CD4-positive, alpha-beta T cell treated with Interleukin-4 for 1 hour (primary cell): ENCODE measurements at places on chromosomes 1 and 21.

DNA sequence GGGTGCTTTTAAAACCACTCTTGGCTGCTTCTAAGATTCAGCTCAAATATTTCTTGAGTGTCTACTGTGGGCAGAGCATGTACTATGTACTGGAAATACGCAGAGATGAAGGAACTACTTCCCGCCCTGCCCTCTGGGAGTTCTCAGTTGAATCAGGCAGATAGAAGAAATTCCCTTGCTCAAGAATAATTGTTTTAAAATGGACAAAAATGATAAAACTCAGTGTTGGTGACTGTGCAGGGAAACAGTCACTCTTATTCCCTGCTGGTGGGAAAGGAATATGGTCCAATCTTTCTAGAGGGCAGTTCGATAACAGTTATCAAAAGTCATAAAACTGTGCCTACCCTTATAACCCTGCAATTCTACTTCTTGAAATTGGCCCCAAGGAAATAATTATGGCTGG is 16.9 kb upstream of the GRHL3 start:
- no peak for DNase-seq

- DNase-seq: peak; percentile 58
Observed at GRCh38 chr1:26373281-26373680, 731 bp upstream of the ZNF683 start.

- DNase-seq: no peak
Observed at GRCh38 chr1:153431928-153432327, 15.6 kb downstream of the S100A7A start.

DNA sequence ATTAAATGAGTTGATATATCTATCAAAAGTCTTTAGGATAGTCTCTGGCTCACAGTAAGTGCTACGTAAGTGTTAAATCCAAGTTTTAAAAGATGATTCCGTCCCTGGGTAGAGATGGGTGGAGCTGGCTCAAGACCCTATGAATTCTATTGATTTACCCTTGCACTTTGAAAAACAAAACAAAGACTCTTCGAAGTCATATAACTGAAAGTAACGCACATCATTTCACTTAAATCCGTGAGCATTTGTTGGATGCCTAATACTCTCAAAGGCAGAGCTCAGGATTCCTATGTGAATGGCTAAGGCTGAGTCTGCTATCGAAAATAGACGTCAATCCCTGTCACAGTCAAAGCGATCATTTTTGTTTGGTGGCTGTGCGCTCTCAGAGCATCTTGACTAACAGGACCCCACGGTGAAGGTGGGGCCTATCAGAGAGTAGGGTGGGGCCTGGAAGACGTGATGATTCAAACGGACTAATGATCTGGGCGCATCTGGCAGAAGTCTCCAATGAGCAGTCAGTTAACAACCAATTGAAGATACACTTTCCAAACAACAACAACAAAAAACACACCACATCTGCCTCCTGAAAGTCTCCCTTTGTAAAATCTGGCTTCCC is 1.2 kb upstream of the NUCKS1 start:
- no peak for DNase-seq

DNA sequence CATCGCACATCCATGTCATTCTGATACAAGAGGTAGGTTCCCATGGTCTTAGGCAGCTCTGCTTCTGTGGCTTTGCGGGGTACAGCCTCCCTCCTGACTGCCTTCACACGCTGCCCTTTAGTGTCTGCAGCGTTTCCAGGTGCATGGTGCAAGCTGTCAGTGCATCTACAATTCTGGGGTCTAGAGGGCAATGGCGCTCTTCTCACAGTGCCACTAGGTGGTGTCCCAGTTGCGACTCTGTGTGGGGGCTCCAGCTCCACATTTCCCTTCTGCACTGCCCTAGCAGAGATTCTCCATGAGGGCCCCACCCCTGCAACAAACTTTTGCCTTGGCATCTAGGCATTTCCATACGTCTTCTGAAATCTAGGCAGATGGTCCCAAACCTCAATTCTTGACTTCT is 138.2 kb upstream of the BRINP3 start:
- no peak for DNase-seq
